Astrocyte (in vitro differentiated cells and primary cell): ENCODE measurements at places on chromosomes 12 and 14. TPM values are rescaled to one million over a fixed set of nuclear protein-coding genes. Genes with fewer than 3 reads are reported as not detected.

Gene B4GALNT1
- 2.5 and 2.6 TPM in 2 replicates for total RNA-seq

Gene KRT83
- not detected in 2 replicates for total RNA-seq

Gene RNF212B
- not detected in 2 replicates for total RNA-seq

Gene KRT3
- 0.09 and 0.43 TPM in 2 replicates for total RNA-seq

Gene PRR4
- total RNA-seq = 1.1 and 2.2 TPM in 2 replicates

Gene BRI3BP
- 3.1 and 3.6 TPM in 2 replicates for total RNA-seq

Gene TAS2R8
- not detected in 2 replicates for total RNA-seq

Gene GLIPR1L1
- not detected in 2 replicates for total RNA-seq

Gene KRT79
- total RNA-seq = 0.50 and 0.82 TPM in 2 replicates

Gene STAT2
- total RNA-seq = 257 and 291 TPM in 2 replicates

Gene KERA
- not detected in 2 replicates for total RNA-seq

Gene TPH2
- total RNA-seq = 0.24 and 0.30 TPM in 2 replicates
